ENCODE measurements at places on chromosomes 6 and 20.

GRCh38 chr20:60022849-60023248 lies 64.6 kb downstream of the CDH26 start:
- DNase-seq, result no peak

- DNase-seq, result no peak
Observed at GRCh38 chr6:69012211-69012610, 377.1 kb downstream of the ADGRB3 start.

- DNase-seq, result no peak
Observed at GRCh38 chr6:101776919-101777350, 383.4 kb downstream of the GRIK2 start.

DNA sequence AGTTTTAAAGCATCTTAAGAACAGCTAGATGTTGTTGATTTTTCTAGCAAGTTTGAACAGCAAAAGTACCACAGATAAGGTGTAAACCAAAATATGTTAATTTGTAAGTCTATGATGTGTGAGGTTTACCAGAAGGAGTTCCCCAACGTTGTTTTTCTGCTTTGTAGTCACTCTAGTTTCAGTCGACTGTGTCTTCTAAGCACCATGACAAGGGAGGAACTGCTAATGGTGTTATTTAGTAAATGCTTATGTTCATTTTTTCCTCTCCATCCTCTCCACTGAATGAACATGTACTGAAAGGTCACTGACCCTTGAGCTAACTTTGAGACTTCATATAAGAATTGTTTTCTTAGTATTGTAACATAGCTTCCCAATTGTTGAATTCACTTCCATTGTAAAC lies 3.0 kb downstream of the ENPP3 start:
- DNase-seq, result no peak

DNA sequence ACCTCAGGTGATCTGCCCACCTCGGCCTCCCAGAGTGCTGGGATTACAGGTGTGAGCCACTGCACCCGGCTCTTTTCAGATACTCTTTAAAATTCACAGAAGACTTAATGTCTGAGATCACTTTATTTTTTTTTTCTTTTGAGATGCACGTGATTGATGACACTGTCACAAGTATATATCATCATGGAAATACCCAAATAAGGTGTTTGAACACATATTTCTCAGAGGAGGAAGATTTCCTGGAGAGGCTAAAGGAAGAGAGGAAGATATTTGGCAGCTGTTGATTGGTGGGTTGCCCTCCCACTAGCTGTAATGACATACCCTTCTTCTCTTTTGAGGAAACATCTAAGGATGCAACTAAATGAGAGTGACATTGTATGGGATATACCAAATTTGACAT lies 225.9 kb upstream of the CITED2 start:
- DNase-seq, result no peak

- DNase-seq, result no peak
Observed at GRCh38 chr20:20211988-20212518, 155.9 kb upstream of the INSM1 start.

DNA sequence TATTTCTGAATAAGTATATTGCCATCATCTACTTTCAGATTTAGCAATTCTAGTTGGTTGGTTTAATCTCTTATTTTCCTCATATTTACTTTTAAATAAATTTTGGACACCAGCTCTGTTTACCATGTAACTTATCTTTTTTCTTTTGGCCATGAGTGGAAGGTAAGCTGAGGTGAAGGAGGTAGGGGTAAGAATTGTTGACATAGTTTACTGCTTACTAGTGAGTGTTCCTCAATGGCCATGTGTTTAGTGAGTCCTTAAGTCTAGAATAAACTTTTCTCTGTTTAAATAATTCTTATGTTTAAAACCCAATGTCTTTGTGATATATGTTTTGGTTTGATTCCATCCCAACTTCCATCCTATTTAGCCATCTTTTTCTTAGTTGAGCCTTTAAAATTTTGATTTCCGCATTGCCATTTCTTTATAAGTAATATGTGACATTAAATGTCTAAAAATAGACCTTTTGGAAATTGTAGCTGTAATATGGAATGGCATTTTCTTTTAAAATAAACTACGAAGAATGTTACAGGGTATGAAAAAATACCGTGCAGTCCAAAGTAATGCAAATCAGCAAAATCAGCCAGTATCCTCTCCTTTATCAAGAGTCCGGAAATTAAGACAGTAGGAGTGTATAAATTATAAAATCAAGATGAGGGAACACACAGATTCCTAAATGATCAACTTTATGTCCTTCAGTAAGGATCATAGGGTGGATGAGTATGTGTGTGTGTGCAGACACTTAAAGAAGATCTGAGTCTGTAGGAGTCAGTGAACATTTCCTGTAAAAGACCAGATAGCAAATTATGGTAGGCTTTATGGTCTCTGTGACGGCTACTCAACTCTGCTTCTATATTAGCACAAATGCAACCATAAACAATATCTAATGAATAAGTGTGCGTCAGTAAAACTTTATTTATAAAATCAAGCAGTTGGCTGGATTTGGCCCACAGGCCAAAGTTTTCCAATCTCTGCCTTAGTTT lies 10.3 kb downstream of the STXBP5 start:
- DNase-seq, result no peak

DNA sequence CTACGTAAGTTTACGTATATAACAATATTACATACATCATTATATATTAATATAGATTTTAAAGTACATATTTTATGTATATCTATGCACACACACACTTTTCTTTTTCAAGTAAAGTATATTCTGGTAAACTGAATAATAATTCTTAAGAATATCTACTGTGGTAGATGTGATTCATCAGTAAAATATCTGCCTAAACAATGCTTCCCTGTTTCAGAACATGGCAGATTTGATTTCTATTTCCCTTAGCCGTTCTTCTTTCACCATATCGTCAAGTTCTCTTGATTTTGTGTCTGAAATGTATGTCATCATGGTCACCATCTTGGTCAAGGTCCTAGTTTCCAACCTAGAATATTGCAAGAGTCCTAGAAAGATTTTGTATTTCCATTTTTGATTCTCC lies 195.6 kb downstream of the HDGFL1 start:
- no peak for DNase-seq

GRCh38 chr6:147080225-147080624 lies 124.0 kb upstream of the STXBP5 start:
- DNase-seq, result no peak

Data from GM03348 (cell line).